ENCODE measurements at places on chromosomes 11 and 22.

DNA sequence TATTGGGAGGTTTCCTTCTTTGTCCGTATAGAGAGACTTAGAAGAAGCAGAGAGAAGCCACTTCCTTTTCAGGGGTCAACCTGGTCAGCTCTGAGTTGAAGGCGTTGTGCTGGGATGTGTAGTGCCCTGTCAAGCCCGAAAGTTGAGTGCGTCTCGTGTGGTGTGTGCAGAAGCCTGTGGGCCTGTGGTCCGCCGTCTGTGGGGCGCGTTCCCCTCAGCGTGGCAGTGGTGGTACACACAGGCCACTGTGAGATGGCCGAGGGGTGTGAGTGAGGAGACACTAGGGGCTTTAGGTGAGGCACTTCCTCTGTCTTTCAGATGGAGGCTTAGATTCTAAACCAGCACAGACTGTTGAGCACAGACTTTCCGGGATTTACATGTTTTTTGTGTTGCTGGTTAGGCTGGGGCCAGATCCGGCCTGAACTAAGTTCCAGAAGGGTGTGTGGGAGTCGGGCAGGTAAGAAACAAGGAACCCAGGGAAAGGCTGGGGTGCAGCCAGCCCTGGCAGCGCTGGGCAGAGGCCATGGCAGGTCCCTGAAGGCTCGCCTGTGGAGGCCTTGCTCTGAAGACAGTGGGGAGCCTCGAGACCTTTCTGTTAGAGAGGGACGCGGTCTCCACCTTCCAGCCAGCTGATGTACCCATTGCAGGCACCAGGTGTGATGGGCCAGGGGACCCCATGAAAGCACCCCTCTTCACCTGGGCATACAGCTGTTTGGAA, 194.2 kb downstream of the TBC1D22A start:
- no peak for DNase-seq

DNA sequence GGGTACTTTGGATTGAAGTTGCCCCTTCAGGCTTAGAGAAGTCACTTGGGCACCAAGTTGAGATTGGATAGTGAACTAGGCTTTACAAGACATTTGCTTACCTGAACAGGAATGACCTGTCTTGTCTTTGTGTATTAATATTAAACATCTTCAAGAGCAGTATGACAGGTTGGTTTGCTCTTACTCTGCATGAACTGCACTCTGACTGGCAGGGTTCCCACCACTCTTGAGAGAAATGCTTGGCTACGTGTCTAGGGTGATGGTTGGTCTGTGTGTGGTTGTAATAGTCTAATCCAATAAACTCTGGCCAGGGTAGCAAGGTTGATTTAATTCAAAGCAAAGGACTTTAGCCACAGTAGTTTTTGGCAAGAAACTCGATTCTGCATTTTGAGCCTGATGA, 20.1 kb upstream of the SPTBN2 start:
- DNase-seq, result no peak

DNA sequence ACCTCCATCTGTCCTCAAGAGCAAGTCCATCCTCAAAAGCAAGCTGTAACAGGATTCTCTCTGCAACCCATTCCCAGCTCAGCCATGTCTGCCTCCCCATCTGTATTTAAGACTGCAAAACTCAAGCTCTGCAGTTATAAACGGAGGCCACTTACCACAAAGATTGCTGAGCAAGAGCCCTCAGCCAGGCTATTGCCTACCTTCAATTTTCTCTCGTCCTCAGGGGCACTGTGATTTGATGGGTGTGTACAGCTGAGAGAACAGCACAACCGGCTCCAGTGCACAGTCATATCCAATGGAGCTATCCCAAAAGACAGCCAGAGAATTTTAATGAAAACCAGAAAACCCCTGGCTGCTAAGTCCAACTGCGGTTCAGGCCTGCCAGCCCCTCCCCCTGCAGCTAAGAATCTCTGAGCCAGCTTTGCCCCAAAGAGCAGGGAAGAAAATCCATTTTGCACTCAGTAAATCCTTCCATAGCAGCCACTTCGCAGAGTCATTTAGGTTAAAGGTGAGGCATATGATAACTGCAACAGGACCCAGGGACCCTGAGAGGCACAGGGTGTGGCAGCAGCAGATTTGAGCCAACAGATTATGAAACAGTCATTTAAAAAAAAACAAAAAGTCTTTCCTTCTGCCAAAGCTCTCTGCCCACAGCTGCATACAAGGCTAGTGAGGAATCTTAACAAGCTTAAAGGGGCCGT, 37.6 kb downstream of the RAB30 start:
- DNase-seq, result peak; percentile 79

- DNase-seq, result no peak
Measured at GRCh38 chr11:3225159-3225758, 6.6 kb upstream of the MRGPRG start.

GRCh38 chr22:22388494-22388893, 120.0 kb downstream of the ZNF280B start:
- no peak for DNase-seq

DNA sequence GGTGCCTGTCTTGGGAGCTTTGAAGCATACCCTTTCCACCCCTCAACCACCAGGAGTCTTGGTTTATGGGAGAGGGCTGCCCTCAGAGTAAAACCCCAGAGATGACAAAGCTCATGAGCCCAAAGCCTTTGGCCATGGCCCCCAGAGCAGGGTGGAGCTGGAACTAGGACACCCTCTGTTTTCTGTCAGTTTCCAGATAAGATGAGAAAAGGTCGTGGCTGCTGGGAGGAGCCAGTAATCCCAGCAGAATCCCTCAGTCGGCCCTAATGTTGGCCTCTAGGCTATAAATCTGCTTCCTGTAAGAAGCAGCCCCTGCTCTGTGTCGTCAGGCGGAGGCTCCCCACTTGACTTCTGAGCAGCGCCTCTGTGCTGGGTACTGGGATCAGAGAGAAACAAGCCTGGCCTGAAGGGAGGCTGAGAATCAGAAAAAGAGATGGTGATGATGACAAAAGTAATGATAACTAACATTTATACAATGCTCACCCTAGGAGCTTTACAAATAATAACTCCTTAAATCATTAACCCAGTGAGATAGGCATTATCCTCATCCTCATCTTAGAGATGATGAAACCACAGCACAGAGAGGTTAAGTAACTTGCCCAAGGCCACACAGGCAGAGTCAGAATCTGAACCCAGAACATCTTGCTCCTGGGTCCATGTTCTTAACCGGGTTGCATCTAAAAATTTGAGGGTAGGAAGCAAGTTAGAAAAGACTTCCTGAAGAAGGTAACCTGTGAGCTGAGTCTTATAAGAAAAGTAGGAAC, 471.4 kb downstream of the SOX6 start:
- DNase-seq, result no peak

DNA sequence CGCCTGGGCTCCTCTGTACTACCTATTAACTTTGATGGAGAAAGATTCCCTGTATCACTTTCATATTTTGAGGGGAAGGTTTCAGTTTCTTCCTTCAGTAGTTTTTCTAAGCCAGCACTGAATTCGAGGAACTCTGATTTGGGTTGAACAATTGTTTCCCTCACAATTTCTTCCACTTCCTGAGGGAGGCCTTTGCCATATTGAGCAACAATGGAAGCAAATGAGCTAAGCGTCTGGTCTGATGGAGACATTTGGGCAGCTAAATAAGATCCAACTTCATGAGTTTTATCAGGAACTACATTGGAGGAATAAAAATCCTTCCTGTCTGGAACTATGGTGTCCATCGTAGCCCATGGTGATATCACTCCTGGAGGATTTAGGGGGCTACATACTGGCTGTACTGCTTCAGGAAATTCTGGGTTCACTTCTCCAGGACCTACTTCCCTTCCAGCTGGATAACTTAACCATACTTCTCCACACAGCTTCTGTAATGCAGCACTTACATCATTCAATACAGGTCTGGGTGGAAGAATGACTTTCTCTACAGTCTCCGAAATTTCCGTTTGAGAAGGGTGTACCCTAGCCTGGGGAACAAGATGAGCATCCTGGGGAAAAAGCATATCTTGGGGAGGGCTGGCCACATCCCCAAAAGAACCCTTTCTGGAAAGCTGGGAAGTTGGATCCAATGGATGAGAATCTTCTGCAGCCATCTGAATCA, 38.9 kb upstream of the CCDC89 start:
- DNase-seq, result no peak

GRCh38 chr22:48896766-48897644, 930.7 kb downstream of the BRD1 start:
- DNase-seq, result no peak

- no peak for DNase-seq
Measured at GRCh38 chr11:79087238-79087960, 353.4 kb downstream of the TENM4 start.

DNA sequence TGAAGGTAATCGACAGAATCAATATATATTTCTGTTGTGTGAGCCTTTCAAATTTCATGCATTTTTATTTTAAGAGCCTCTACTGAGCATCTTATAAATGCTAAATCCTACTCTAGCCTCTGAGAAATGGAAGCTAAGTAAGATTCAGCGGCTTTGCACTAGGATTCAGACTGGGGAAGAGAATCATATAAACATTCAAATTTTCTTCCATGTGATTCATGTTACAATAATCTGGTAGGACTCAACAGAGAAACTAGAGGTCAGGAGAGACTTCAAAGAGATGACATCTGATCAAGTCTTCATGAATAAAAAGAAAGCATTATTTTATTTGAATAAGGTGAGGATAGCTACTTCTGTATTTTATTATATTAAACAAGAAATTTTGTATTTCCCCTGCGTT, 538.9 kb downstream of the DLG2 start:
- DNase-seq, result no peak

DNA sequence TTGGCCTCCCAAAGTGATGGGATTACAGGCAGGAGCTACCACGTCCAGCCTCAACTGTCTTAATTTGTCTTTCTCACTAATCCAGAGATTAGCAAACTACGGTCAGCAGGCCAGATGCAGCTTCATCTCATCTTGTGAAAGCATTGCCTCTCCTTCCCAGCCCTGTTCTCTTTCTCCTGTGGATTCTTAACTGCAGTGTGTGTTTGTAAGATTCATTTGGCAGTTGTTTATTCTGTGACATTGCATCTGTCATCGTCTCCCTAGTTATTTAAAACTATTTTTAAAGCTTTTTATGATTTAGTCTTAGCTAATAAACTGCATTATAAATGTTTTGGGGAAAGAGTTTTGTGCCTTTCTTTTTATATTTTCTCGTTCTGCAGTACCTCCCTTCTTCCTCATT, 29.2 kb downstream of the RNF169 start:
- DNase-seq, result no peak

- no peak for DNase-seq
Measured at GRCh38 chr11:68322052-68322430, 9.7 kb downstream of the LRP5 start.

- no peak for DNase-seq
Measured at GRCh38 chr22:40181323-40181722, 3.6 kb downstream of the TNRC6B start.

- DNase-seq, result no peak
Measured at GRCh38 chr22:30521368-30522156, 16.1 kb upstream of the SEC14L4 start.

GRCh38 chr11:61954851-61955421, 4.8 kb downstream of the BEST1 start:
- DNase-seq, result peak; percentile 78

GRCh38 chr22:22452996-22453686, 55.4 kb downstream of the ZNF280B start:
- no peak for DNase-seq

GRCh38 chr22:29306175-29306834, at the start of gene GAS2L1:
Gene GAS2L1 (plus strand): TSS chr22:29306650. CDS start chr22:29308106, 1,456 bp downstream.
- DNase-seq, result peak; percentile 85
